LHCN-M2 (cell line): ENCODE measurements at places on chromosomes 16 and 17. TPM values are rescaled to one million over a fixed set of nuclear protein-coding genes. Genes with fewer than 3 reads are reported as not detected.

GRCh38 chr16:86033016-86033474, 134.1 kb downstream of the IRF8 start:
- DNase-seq = no peak

The SHBG gene
- total RNA-seq = 0.23 TPM in 1 of 2 replicates, not detected in the other

GRCh38 chr16:76985392-76986045, 205.5 kb upstream of the MON1B start:
- no peak for DNase-seq

DNA sequence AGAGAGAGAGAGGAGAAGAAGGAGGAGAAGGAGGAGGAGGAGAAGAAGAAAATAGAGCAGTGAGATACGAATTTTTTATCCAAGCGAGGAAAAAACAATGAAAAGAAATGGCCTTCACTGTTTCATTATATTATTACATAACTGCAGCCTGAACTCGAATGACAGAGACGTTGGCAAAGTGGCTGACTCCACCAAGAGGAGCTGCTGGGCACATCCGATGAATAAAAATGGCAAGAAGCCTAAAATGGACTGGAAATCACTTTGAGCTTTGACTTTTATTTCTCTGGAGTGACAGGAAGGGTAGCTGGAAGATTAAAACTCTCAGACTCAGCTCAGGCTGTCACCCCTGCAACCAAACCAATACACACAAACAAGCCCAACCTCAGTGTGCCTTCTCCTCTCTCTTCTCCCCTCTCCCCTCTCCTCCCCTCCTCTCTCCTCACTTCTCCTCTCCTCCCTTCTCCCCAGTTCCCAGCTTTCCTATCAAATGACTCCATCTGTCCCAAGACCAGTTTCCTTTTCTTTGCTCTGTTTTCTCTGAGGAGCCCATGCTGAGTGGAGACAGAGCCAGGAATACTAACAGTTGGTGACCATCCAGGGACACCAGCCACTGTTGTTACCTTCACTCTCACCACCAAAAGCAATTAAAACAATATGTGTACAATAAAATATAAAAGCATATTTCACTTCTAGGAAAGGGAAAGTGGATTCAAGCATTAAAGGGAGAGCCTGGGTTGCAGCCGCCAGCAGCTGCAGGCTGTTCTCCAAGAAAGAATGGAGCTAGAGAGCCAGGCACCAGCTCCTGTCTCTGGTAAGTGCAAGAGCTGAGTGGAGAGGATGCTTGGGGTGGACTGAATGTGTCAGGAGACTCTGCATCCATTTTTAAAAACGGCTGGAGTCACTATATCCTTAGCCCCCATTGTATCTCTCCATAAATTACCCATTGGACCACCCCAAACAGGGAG, 51.2 kb downstream of the SOX9 start:
- DNase-seq = peak; percentile 41

- no peak for DNase-seq
Measured at GRCh38 chr17:76686538-76687297, 24.0 kb downstream of the MXRA7 start.

The APOBR gene
- total RNA-seq = not detected in 2 replicates

DNA sequence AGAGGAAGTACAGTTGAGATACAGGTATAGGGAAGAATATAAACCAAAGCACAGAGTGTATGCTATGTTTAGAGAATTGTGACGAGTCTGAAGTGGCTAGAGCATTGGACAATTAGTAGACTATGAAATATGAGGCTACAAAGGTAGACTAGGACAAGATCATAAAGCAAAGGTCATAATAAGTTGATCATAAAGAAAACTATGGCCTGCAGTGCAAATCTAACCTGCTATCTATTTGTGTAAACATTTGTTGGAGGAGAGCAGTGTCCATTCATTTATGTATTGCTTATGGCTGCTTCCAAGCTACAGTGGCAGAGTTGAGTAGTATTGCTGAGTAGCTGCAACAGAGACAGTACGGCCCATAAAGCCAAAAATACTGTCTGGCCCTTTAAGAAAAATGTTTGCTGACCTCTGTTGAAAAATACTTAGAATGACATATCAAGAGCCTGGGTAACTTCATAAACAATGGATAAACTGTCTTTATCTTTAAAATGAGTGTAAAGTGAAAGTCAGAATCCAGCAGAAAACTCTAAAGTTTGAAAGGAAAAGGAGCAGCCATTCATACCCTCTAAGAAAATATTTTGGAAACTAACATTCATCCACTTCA, 14.5 kb upstream of the OR1E2 start:
- DNase-seq = no peak
